Right atrium auricular region (tissue), 2 donors: ENCODE measurements at places on chromosomes 12 and 14. TPM values are rescaled to one million over a fixed set of nuclear protein-coding genes. Genes with fewer than 3 reads are reported as not detected.

Gene TXNDC16
- total RNA-seq, result 7.0 TPM

DNA sequence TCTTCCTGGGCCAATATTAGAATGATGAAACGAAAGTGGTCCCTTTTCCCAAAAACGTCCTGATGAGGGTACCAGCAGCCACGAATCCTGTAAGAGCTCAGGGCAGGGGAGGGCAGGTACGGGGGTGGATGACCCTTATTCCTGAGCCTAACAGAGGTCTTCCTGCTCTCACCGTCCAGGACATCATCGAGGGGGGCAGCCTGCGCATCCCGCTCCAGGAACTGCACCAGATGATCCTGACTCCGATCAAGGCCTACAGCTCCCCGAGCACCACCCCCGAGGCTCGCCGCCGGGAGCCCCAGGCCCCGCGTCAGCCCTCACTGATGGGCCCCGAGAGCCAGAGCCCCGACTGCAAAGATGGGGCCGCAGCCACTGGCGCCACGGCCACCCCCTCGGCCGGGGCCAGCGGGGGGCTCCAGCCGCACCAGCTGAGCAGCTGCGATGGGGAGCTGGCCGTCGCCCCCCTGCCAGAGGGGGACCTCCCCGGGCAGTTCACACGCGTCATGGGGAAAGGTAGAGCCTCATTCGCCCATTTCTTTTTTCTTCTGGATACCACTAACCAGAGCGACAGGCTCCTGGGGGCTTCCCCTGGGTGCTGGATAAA lies 142.5 kb downstream of the GCH1 start:
- no peak for DNase-seq

GRCh38 chr12:6965026-6965661 lies 5.3 kb downstream of the PHB2 start:
- peak; percentile 86 for DNase-seq

- DNase-seq, result no peak
These were observed 147.4 kb downstream of the AKAP6 start for GRCh38 chr14:32476532-32476931.

DNA sequence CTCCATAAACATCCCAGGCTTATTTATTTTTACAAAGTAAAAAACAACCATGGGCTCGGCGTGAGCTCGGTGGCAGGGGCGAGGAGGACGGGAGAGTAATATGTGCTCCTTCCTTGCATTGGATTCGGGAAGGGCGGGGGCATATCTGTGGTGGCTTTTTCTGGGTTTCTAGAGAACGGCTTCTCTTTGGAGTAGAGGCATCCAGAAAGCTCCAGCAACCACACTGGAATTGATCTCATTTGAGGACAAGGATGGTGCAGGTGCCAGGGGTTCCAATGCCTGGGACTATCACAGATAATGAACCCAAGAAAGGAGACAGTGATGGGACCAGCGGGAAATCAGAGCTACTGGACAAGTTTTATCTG lies 18.9 kb downstream of the ADGRD1 start:
- peak; percentile 42 for DNase-seq

GRCh38 chr12:5096241-5096924 lies 52.7 kb downstream of the KCNA5 start:
- DNase-seq, result no peak

- no peak for DNase-seq
These were observed 1.8 kb downstream of the SH2B3 start for GRCh38 chr12:111407377-111408115.

DNA sequence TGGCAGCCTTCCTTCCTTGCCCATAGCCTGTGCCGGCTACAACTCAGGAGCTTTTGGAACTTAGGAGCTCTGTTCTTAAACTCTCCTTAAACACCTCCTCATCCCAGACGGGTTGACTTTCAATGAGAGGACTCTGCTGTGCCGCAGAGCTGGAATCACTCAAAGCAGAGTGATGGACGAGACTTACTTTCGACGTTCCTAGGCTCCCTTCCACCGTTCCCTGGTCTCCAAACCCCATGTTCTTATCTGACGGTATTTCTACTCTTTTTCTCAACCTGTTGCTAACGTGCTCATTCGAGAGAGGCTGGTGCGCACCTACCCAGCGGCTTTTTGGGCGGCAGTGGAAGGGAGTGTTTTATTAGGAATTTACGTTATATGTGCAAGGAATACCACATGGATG lies 232.7 kb downstream of the CACNA1C start:
- no peak for DNase-seq
